ENCODE measurements at places on chromosomes 3 and 15.
A peak's percentile ranks its signal among the peaks of the same experiment; 100 is the strongest.

DNA sequence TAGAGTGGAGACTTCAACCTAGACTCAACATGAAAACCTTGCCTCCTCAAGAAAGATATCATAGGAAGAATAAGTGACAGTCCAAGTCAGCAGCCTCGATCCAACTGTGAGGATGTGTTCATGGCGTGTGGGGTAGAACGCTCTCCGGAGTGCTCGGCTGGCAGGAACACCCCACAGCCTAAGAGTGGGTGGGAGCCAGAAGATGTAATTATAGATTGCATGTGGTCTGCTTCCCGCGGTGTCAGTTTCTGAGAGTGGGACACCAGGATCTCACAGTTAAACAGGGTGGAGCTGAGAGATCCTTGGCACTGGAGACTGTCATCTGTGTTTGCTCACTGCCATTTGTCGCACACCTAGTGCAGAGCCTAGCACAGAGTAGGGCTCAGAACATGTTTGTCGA lies 158.0 kb downstream of the CTNNB1 start:
- no peak for DNase-seq

DNA sequence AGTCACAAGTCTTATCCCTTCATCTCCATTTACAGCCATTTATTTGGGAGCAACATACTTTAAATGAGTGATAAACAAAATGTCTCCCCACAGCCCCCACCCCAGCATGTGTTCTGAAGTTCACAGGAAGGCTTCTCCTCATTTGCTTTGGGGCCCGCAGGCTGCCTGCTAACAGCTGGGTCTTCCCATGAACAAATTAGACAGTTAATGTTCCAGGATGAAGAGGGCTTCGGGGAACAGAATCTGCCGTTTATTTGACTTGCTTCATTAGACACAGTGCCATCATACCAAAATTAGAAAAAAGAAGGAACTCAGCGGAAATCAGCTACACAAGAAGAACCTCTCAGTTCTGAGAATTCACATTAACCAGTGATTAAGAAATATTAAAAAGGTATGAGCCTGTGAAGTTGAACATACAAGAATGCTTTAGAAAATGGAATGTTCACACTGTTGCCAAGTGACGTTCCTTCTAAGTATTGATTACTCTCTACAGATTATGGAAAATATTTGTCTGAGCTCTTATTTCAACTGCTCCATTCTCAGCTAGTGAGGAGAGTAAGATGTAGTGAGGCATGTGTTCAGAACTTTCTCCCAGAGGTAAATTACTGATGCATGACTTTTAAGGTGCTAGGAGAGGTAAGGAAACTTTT lies 107.5 kb upstream of the THBS1 start:
- DNase-seq = no peak

DNA sequence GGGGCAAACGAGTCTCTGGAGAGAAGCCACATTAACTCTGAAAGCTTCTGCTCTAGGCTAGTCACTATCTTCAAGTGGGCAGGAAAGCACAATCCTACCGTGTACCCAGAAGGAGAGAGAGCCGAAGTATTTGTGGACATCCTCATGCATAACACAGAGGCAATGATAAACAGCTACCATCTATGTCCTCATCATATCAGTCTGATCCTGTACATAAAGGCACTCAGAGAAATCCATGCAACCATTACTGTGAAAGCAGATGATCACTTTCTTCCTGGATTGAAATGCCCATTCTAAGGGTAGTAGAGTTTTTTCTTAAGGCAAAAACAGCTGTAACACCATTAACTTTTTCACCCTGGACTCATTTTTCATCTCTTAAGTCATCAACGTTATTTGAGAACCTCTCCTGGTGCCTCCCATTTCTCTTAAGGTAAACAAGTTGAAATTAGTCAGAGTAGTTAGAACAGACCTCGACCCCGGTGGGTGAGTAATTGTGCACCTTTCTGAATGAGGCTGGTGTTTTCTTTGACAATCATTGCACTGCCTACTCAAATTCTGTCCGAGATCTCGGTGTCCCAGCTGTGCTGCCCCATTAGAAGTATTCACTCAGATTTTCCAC lies 327.4 kb downstream of the SHQ1 start:
- no peak for DNase-seq

DNA sequence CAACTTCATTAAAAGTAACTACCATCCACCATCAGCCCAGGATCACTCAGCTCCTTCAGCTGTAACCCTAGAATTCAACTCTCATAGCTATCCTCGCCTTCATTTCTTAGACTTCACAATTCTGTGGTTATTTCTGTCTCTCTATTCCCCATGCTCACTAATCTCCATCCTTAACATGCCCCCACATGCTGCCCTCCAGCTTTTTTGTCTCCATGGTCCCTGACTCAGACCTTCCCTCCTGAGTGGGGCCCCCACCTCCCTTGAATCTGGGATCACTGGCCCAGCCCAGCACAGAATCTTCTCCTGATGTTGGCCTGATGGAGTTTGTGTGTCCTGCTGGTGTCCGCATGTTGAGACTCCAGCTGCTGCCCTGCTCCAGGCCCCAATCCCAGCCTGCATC lies 41.7 kb downstream of the CHST14 start:
- no peak for DNase-seq

DNA sequence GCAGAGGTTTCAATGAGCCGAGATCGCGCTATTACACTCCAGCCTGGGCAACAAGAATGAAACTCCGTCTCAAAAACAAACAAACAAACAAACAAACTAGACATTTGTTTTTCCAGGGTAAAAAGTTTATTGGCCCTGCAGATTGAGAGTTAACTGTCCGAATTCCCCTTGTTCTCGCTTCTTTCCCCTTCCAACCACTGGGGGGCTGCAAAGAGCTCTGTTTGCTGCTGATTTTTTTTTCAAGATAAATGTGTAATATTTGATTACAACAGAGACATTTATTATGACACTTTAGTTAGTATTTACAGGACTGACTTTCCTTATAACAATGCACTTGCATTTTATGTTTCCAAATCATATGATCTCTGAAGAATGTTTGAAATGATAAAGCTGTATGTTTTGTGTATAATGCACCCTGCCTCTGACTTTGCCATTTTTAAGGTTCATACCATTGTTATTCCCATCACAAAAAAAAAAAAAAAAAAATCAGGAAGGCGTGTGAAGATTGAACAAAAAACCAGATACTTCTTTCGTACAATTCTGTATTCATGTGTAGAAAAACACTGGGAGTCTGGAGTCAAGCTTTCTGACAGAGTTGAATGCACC lies 2.8 kb downstream of the CLSTN2 start:
- DNase-seq = no peak

DNA sequence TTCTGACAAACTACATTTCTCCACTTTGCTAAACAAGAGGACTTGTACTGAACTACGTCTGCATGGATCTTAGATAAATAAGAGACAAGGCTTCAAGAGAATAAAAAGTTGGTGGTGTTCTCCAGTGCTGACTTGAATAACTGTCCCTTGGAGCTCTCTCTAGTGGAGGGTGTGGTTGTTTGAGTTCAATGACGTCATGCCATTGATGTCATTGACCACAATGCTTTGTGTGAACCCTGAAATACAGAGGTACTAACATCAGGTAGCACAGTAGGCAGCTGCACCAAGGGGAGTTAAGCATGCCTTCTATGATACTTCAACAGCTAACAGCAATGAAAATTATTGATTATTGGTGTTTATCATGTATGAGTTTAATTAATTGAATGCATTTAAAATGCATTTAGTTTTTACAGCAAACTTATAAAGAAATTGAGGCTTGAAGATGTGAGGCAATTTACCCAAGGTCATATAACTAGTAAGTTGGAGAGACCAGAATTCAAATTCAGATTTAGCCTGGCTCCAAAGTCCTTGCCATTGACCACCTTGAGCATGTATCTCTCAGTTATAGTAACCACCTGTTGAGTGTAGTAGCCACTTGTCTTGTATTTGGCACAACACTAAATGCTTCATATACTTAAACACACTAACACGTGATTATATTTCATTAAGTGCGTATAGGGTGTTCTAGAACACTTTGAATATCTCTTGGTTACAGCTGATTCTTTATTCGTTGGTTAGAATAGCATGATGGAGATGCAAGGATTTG lies 126.0 kb upstream of the ANKRD28 start:
- no peak for DNase-seq

DNA sequence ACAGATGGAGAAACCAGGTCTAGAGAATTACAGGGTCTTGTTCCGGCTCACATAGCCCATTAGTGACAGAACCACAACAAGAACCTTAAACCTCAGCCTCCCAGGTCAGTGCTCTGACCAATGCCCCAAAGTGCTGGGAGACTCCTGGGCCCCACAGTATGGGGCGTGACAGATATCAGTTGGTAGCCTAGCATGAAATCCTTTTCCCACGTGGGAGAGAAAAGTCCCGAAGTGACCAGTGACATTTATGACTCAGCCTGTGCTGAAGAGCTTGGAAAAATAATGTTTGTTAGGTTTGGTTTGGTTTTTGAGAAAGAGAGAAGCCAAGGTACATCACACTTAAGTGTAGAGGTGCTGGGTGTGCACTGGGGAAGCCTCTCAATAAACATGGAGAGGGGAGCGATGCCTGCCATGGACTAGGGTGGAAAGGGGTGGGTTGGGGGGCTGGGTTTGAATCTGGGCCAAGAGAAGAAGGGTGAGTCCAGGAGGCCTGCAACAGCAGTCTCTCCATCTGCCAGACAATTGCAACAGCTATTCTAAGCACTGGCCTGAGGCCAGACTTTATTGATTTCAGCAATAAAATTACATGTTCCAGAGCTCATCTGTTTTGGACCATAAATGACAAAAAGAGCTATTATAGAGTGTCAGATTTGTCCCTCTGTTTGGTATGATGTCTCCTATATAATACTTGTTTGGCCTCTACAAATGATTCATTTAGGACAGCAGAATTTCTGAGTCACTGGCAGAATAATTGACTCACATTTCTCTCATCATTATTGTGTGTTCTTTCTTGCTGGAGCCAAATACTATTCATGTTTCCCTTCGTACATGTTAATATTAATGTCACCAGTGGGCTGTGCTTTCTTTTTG lies 43.4 kb downstream of the C2CD4A start:
- DNase-seq = peak; percentile 91

DNA sequence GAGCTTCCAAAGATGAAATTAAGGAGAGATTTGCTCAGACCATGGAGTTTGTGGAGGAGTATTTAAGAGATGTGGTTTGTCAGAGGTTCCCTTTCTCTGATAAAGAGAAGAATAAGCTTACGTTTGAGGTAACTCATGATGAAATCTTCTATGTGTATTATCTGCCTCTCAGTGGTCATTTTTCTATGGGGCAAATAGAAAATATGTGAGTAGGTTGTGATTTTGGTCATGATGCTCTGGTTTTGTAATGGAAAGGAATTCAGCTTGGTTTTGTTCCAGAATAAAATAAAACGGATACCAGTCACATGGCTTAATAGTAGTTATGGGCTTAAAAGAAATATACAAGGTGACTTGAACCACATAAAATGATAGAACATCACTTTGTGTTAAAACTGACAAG lies 181.1 kb downstream of the ITPR1 start:
- no peak for DNase-seq

GRCh38 chr3:81484520-81484919 lies 276.9 kb downstream of the GBE1 start:
- no peak for DNase-seq

- no peak for DNase-seq
These were observed 312.1 kb downstream of the SLC9A9 start for GRCh38 chr3:143535994-143536784.

GRCh38 chr3:71428841-71429596 lies 154.5 kb downstream of the FOXP1 start:
- no peak for DNase-seq

- DNase-seq = peak; percentile 62
These were observed 16.2 kb upstream of the XIRP1 start for GRCh38 chr3:39208463-39209055.

GRCh38 chr3:132071043-132071442 lies 36.2 kb upstream of the CPNE4 start:
- DNase-seq = no peak

GRCh38 chr3:128709506-128710210 lies 16.3 kb upstream of the RAB7A start:
- DNase-seq = no peak

DNA sequence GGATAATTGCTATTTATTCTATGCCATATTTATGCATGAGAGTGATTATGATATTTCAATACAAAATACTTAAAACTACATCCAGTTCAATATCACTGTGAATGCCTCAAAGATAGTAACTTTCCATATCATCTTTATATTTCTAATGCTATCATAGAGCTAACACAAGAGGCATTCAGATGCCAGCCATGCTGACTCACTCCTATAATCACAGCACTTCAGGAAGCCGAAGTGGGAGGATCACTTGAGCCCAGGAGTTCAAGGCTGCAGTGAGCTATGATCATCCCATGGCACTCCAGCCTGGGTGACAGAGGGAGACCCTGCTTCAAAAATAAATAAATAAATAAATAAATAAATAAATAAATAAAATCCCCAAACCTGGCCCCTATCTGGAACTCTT lies 498.7 kb downstream of the EPHA3 start:
- DNase-seq = no peak

GRCh38 chr3:34374521-34374920 lies 576.1 kb downstream of the PDCD6IP start:
- no peak for DNase-seq

GRCh38 chr3:83224101-83224868 lies 1462.8 kb upstream of the GBE1 start:
- no peak for DNase-seq

DNA sequence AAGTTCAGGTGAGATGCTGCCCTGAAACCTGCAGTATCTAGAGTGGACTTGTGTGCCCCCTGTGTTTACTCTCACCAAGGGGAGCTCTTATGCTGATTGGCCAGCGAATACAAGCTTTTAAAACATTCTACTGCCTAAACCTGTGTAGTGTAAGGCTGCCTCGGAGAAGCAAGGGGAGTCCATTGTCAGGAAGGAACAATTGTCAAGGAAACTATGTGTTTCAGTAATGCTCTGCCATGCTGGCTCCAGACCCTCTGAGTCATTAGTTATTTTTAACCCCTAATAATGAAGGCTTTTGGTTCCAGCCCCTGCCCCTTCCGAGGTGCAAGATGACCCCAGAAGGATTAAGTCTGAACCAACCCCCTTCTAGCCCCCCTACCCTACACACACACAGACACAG lies 66.1 kb upstream of the CHMP2B start:
- no peak for DNase-seq

DNA sequence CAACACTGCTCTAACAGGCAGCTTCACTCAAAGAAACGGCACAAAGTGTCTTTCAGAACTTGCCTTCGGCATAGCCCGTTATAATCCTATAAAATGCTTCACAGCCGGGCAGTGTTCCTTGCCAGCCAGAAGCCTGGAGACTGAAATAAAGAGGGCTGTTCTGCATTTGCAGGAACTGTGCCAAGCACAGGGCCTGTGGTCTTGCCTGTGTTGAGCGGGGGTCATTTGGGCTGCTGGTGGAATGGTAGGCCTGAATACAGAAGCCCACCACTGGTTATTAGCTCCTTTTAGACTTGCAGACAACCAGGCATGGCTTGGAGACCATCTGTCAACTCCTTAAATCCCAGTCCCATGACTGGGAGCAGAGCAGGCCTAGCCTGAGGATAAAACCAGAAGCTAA lies 4.7 kb upstream of the ARHGEF3 start:
- no peak for DNase-seq
